Stimulated activated CD4-positive, alpha-beta T cell treated with anti-CD3 and anti-CD28 coated beads, Interleukin-12 subunit alpha, Interleukin-12 subunit beta, amount 100 ng/mL, for 4 hours (primary cell): ENCODE measurements at places on chromosomes 4 and X.

GRCh38 chr4:42954963-42955669 is 62.6 kb downstream of the GRXCR1 start:
- DNase-seq, result no peak

DNA sequence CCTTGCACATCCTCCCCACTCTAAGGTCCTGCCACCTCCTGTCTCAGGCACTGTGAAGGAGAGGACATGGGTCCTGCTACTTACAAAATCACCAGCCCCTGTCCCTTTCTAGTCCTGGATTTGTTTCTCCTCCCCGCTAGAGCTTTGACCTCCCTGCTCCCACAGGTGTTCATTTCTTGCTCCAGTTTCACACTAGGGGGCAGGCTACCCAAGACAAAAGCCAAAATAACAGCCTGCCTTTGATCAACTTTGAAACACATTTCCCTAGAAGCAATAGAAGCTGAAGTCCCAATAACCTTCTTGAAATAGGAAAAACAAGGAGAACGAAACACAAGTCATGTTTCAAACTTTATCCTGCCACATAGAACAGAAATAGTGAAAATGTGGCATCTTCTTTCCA is 164.4 kb downstream of the QDPR start:
- DNase-seq, result no peak

DNA sequence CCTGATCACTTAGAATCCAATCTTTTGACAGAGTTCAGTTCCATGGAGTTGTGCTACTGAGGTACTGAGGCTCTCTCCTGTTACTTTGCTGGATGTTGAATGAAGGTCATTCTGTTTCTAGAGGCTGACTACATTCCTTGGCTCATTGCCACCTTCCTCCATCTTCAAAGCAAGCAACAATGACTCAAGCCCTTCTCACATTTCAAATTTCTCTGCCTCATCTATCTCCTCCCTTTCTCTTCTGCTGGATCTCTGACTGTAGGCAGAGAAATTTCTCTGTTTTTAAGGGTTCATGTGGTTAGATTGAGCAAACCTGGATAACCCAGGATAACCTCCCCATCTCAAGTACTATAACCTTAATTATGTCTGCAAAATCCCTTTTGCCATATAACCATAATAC is 775.4 kb downstream of the STPG2 start:
- no peak for DNase-seq

GRCh38 chr4:108926061-108926460 is 163.2 kb upstream of the ETNPPL start:
- DNase-seq, result no peak

DNA sequence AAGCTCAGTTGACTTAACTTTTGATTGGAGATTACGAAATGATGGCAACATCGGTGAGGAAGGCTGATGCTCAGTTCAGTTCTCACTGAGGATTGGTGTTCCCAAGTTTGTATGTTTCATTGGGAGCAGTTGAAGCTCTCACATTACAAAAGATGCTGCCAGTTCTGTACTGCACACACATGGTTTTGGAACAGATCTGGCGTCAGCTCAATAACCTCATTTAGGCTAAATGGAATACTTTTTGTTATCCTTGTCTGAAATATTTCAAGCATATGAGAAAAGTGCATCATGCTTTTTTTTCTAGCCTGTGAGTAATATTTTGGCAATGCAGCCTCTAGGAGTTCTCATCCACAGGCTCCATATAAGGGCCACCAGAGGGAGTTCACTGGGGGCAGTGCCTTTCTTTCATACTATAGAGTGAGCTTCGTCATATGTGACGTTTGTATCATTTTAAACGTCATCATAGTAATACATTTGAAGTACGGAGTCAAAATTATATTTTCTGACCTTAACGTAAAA is 4.1 kb downstream of the ENPEP start:
- DNase-seq, result no peak

DNA sequence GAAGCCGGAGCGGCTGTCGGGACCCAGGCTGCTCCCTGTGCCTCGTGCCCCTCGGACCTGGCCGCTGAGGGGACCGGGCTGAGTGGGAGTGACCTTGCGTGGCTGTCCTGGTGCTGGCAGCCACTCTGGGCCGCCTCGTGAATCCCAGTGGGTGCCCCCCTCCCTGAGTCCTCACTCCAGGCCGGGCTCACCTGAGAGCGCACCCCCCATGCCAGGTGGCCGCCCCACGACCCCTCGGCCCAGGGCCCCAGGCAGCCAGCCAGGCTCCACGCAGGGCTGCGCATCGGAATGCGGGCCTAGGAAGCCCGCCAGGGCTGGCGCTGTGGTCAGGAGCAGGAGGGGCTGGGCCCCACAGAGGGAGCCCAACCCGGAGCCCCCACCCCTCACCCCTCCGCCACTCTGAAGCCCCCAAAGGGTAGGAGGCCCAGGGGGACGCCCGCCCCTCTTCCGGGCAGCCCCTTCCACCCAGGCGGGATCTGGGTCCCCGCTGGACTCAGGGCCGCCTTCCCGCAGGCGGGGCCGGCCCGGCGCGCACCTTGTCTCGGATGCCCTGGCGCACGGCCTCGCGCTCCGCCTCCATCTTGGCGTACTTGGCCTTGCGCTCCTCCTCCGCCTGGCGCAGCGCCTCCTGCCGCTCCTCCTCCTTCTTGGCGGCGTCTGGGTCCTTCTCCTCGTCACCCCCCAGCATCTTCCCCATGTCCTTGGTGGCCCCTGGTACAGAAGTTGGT is 33.9 kb downstream of the CPLX1 start:
- peak; percentile 43 for DNase-seq

DNA sequence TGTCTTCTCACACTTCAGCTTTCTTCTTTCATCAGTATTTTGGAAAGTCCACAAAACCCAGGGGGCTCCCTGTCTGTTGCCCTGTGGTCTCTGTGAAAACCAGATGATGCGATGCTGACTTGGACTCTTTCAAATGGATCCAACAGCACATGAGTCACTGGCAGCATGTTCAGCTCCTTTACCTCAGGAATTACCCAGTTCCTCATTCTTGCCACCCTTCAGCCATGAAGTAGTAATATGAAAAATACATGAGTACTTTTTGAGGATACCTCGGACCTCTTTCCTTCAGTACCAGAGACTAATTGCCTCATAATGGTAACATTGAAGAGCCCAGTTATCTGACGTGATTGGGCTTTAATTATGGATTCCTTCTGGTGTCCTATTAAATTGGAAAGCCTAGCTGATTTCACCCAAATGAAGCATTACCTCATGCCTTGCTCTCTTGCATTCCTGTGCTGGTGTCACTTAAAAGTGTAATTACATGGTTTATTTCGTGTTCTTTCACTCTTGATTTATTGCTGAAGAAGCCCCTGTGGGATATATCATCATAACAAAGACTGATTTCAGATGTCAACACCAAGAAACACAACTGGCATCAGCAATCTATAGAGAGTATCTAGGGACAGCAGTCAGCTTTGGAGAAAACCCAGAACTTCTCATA is 63.4 kb downstream of the NFKB1 start:
- no peak for DNase-seq

DNA sequence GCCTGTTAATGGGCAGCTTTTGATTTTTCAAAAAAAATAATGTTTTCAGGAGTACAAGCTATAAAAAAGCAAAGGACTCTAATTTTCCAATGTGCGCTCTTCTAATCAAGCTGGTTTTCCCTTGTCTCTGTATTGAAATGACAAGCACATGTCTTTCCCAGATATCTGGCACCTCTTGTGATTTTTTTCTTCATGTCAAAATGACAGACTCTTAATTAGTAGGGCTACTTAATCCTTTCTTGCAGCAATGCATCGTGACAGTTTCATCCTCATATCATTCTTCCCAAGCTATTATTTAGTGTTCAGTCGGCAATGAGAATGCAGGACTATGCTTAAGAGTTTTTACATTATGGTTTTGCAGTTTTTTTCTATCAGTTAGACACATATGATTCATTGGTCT is 139.5 kb downstream of the MAGEC1 start:
- no peak for DNase-seq

- DNase-seq, result no peak
These were observed 114.0 kb downstream of the BCOR start for GRCh38 chrX:39983715-39984114.

DNA sequence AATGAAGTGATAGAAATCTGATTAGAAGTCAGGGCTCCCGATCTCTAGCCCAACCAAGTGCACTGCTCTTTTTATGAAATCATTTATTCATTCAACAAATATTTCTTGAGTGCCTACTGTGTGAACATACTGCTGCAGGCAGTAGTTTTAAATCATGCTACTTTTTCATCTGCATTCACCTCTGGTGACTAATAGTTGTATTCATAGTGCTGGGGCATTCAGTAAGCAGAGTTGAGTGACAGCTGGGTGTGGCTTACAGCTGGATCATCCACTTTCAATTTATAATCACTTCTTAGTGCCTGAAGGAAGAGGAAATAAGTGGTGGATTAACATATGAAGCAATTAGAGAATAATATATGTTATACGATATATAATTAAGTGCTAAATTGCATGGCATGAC is 94.1 kb upstream of the HPRT1 start:
- DNase-seq, result no peak

DNA sequence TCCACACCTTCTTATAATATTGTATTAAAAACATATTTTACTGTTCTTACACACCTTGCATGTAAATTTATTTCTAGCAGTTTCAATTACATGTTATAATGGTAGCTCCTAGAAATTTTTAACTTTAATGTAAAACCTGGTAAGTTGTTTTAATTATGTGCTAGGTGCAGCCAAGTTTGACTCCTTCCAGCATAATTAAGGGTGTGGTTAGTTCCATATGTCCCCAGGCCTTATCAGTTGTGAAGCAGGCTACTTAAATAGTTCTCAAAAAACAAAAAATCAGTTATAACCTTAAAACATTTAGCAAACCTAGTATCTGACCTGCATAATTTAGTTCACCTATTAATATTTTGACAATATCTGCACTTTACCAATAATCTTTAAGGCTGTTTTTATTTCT is 26.9 kb upstream of the PASD1 start:
- DNase-seq, result no peak

DNA sequence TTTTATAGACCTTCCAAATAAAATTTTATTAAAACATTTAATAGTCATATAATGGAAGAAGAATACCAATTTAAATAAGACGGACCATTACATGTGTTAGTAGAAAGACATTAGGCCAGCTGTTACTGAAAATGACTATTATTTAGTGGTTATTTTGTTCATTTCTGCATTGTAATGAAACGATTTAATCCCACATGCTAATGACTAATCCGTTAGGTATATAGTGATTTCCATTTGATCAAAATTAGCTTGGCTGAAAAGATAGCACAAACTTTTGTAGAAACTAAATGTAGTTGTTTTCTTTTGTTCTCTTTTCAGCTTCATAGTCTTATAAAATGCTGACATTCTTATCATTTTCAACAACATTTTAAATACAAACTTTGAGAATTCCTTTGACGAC is 556.1 kb upstream of the TENM3 start:
- DNase-seq, result no peak

DNA sequence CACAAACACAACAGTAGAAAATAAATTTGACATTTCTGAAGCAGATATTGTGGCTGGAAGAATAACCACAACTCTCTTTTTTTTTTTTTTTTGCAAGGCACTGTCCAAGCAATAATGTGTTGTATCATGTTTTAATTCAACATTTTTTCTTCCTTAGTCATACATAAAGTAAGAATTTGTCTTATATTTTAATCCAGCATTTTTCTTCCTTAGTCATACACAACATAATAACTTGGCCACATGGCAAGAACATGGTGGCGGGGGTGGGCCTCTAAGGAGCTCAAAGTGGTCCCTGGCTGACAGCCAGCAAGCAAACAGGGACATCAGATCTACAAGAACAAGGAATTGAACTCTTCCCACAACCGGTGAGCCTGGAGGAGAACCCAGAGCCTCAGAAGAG is 20.2 kb downstream of the FBXW7 start:
- DNase-seq, result no peak

DNA sequence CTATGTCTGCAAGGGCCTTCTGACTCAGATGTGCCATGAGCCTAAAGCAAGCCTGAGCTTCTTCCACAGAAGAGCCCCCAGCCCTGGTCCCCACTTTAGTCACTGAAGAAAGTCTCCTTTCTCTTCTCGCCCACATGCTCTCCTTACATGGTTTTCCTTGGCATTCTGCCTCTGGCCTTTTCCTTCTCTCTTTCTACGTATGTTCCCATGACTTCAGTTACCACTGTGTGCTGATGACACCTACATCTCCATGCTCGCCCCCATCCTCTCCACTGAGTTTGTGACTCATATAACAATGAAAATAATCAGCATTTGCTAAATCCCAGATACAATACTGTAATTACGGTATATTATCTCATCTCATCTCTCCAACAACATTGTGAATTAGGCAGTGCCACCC is 149.3 kb downstream of the AMMECR1 start:
- DNase-seq, result no peak

DNA sequence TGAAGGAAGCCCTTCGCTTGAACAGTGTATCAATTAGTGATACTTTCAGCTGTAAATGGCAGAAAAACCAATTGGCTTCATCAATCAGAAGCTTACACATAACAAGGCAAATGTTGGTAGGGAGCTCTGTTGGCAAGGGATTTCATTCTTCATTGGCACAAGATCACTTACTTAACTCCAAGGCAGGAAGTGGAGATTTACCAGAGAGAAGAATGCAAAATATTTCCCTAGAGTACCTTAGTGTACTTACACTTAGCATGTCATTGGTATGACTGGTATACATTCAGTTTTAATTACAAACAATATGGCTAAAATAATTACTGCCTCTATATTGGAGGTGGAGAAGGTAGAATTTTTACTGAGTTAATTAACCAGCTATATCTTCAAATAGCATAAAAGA is 545.0 kb downstream of the GABRG1 start:
- no peak for DNase-seq

DNA sequence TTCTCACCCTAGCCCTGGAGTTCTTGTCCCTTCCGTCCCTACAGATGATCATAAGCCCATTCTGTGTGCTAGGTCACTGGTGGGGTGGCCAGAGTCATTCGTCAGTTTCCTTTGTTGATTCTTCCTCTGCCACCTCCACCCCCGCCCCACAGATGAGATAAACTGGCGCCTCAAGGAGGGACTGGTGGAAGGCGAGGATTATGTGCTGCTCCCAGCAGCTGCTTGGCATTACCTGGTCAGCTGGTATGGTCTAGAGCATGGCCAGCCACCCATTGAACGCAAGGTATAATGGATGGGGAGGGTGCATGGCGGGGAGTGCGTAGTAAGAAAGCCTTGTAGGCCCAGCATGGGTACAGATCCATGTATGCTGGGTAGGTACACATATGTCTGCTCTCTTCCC is 6.4 kb downstream of the USP11 start:
- DNase-seq, result no peak

GRCh38 chr4:39256436-39256835 is 74.1 kb downstream of the WDR19 start:
- DNase-seq, result no peak

GRCh38 chr4:8368998-8369397 is 71.5 kb downstream of the ACOX3 start:
- DNase-seq, result no peak

GRCh38 chr4:140806163-140806562 is 50.0 kb upstream of the TBC1D9 start:
- DNase-seq, result no peak
